Activated CD8-positive, alpha-beta memory T cell treated with anti-CD3 and anti-CD28 coated beads, Interleukin-2, amount 10 ng/mL, durations not matched to agents 7 days and 5 days (primary cell): ENCODE measurements at places on chromosomes 7 and 10. TPM values are rescaled to one million over a fixed set of nuclear protein-coding genes. Genes with fewer than 3 reads are reported as not detected.

- no peak overlapping the region for H3K4me3 ChIP-seq
- DNase-seq = no peak
- H3K27me3 ChIP-seq = no peaks in the 10 kb centered on the region
- H3K4me1 ChIP-seq = no peaks in the 10 kb centered on the region
- no peaks in the 10 kb centered on the region for H3K36me3 ChIP-seq
- H3K27ac ChIP-seq = no peak overlapping the region
Observed at GRCh38 chr7:20700453-20701227, 85.2 kb downstream of the ABCB5 start.

Gene ST8SIA6
- total RNA-seq = not detected

DNA sequence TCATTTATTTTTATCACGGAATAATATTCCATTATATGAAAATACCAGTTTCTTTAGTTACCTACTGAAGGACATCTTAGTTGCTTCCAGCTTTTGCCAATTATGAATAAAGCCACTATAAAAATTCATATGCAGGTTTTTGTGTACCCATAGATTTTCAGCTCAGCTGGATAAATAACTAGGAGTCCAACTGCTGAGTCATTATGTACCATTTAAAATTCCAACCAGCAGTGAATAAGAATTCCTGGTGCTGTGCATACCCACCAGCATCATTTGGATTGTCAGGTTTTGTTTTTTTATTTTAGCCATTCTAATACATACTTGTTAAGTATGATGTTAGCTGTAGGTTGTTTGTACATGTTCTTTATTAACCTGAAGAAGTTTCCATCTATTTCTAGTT lies 14.5 kb downstream of the FAM24B start:
- H3K4me3 ChIP-seq = no peak overlapping the region
- DNase-seq = no peak
- H3K27ac ChIP-seq = no peak overlapping the region
- no peaks in the 10 kb centered on the region for H3K27me3 ChIP-seq

- H3K27me3 ChIP-seq = no peaks in the 10 kb centered on the region
- no peaks in the 10 kb centered on the region for H3K4me1 ChIP-seq
- no peaks in the 10 kb centered on the region for H3K36me3 ChIP-seq
- H3K27ac ChIP-seq = no peak overlapping the region
- no peak for DNase-seq
- no peak overlapping the region for H3K4me3 ChIP-seq
Observed at GRCh38 chr7:19413443-19413965, 268.3 kb upstream of the FERD3L start.

Gene PNLIPRP1
- not detected for total RNA-seq
